AG08396 (cell line): ENCODE measurements at places on chromosomes 11 and 22.
A peak's percentile ranks its signal among the peaks of the same experiment; 100 is the strongest.

GRCh38 chr22:47691152-47691895 lies 928.9 kb downstream of the TBC1D22A start:
- DNase-seq = no peak

- DNase-seq = no peak
These were observed 141.3 kb downstream of the ST3GAL4 start for GRCh38 chr11:126496576-126497337.

DNA sequence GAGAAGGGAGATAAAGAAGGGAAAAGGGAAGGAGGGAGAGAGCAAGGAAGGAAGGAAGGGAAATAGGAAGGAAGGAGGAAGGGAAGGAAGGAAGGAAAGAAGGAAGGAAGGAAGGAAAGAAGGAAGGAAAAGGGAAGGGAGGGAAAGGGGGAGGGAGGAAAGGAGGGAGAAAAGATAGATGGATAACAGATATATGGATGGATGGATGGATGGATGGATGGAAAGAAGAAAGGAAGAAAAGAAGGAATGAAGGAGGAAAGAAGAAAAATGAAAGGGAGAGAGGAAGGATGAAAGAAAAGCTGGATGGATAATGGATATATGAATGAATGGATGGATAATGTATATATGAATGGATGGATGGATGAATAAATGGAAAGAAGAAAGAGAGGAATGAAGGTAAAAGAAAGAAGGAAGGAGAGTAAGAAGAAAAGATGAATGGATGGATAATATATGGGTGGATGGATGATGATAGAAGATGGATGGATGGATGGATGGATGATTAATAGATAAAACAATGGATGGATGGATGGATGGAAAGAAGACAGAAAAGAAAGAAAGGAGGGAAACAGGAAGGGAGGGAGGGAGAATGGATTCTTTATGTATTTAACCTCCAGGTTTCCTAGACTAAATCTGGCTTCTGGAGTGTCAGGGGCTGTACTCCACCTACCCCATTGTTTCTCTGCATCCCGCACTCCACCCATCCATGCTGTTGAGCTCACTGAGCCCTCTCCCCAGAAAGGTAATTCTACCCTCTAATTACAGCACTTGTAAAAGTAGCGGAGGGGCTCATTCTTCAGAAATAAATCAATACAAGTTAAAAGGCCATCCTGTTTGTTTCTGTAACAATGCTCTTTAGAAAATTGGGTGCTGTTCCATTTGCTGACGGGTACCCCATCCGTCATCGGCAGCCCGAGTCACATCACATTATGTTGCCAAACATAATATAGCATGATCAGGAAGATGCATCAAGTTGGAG lies 506.1 kb downstream of the MIAT start:
- DNase-seq = no peak

- DNase-seq = no peak
These were observed 68.9 kb downstream of the ELFN2 start for GRCh38 chr22:37358386-37358785.

DNA sequence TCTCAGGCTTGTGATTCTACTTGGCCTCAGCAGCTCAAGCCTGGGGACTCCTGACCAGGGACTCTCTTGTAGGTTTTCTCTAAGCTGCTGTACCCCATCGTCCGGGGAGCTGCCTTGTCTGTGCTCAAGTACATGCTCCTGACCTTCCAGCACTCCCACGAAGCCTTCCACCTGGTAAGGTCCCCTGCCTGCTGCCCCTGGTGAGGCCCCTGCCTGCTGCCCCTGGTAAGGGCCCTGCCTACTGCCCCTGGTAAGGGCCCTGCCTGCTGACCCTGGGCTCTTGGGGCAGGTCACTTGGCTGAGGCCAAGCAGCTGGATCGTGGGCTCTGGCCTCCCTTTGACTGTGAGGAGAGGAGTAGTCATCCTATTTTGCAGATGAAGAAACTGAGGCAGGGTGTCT lies 11.3 kb downstream of the USP35 start:
- DNase-seq = no peak

DNA sequence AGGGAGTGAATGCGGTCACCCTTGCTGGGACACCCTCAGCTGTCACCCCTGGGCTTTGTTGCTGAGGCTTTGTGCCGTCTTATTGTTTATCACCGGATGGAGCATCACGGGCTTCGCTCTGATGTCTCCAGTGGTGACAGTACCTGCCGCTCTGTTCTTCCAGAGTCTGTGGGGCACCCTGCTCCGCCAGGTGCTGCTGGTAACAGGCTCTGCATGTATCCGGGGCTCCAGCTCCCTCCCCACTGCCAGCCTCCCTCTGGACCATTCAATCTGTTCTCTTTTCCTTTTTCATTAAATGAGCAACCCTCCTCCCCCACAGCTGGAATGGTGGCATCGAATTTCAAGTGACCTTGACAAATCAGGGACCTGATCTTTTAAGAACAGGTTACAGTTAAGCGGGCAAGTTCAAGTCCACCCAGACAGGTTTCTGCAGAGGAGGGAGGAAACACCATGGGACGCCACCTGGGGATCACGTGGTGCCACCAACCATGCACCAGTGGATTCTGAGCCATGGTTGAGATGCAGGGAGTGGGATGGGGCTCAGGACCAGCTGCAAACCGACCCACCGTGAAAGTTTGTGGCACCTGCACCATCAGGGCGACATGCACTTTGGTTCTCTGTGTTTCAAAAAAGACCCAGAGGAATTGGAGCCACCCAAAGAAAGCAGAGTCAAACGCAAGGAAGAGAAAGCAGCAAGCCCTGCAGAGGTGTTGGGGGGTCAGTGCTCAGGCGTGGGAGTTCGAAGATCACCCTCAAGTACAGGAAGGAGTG lies 89.3 kb downstream of the BCR start:
- no peak for DNase-seq

DNA sequence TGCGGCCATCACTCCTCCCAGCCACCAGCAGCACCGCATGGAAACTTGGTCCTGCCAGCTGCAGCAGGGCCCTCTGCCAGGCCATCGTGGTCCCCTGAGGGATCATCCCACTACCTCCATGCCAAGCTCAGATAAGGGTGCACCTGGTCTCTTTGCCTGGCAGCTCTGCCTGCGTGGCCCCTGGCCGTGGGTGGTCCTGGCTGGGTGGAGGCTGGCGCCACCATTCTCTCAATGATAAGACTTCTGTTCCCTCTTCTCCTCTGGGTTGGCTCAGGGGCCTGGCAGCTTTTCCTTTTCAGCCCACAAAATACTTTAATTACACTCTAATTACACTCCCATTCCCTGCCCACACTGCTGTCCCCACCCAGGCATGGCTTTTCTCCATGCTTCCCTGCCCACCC lies 26.8 kb upstream of the TSKU start:
- DNase-seq = no peak

DNA sequence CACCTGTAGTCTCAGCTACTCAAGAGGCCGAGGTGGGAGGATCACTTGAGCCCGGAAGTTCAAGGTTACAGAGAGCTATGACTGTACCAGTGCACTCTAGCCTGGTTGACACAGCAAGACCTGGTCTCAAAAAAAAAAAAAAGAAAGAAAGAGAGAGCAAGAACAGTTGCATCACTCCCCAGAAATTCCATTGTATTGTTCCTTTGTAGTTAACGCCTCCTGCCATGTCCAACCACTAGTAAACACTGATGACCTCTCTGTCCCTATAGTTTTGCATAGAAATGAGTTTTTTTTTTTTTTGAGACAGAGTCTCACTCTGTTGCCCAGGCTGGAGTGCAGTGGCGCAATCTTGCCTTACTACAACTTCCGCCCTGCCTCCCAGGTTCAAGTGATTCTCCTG lies 10.8 kb downstream of the PATL1 start:
- DNase-seq = no peak

DNA sequence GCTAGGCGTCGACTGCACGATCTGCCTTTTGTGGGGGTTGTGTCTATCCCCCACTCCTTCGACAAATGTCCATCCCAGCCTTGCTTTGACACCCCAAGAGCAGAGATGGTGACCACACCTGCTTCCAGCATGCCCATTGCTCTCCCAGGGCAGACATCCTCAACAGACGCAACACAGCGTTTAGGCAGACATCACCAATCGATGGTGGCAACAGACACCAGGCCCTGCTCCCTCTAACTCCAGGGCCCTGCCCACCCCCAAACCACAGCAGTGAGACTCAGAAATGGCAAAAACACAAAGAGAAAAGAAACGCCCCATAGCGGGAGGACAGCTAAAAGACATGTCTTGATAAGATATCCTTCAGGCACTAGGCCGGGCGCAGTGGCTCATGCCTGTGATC lies 150.9 kb downstream of the CRYBB2 start:
- DNase-seq = no peak

- peak; percentile 61 for DNase-seq
These were observed at the start of gene TRPC6 for GRCh38 chr11:101583251-101584128. Gene TRPC6 (minus strand): TSS chr11:101584007. CDS start chr11:101583503, 504 bp downstream.

- no peak for DNase-seq
These were observed 14.3 kb upstream of the LINC01488 start for GRCh38 chr11:69467196-69467595.

- no peak for DNase-seq
These were observed 29.0 kb downstream of the ANKRD42 start for GRCh38 chr11:83222499-83222898.

GRCh38 chr11:64686466-64687170 lies 36.4 kb downstream of the NRXN2 start:
- no peak for DNase-seq

DNA sequence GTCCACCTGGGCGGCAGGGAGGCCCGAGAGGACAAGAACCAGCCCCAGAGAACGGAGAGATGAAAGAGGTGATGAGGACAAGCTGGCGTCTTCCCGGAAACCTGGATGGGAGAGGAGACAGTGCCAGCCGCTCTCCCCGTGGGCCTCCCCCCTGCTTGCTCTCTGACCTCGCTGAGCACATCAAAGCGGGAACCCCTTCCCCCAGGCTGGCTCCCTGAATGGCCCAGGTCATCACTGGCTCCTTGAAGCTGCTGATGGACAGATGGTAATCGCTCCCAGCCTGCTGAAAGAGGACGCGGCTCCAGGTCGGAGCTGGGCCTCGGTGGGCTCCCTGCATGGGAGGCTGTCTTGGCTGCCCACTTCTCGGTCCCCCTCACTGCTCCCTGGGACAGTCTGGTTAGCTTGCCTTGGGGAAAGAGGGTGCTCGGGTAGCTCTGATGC lies 18.4 kb downstream of the RPUSD4 start:
- no peak for DNase-seq

GRCh38 chr11:29751618-29752017 lies 265.2 kb downstream of the KCNA4 start:
- no peak for DNase-seq

DNA sequence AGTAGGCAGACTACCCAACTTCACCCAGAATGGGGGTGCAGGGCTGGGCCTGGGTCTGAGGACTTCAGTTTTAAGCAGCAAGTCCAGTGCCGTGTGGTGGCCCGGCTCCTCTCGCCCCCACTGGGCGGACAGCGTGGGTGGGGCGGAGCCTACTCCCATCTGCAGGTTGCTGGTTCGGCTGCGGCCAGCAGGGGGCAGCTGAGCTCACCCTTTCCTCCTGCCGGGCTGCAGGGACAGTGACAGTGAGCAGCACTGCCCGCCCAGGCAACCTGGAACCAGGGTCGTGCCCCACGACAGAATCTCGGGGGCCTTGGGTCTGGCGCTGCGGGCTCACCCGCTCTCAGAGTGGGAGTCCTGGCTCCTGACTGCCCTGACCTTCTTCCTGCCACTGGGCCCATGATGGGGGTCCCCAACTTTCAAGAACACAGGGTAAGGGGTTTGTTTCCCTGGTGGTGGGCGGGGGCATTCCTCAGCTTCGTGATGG lies 6.2 kb upstream of the NEAT1 start:
- peak; percentile 92 for DNase-seq

- DNase-seq = no peak
These were observed 7.3 kb upstream of the KCNJ1 start for GRCh38 chr11:128874427-128874826.

DNA sequence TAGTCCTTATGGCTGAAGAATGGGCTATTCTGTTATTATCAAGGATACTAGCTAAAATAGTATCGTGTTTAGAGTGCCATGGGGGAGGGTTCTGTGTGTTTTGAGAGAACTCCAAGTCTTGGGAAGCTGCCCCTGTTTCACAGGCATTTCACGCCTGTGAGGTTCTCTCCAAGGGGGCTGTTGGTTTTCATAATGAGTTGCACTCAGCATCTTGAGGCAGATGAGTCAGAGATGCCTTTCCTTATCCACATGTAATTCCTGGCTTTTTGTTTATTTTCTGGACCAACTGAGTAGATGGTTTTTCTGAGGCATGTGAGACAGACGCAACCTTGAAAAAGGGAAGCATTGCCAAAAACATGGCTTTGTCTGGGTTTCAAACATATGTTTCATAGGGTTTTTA lies 203.7 kb downstream of the ARHGAP42 start:
- DNase-seq = peak; percentile 70

GRCh38 chr11:57791321-57792059 lies 29.9 kb downstream of the CTNND1 start:
- no peak for DNase-seq

DNA sequence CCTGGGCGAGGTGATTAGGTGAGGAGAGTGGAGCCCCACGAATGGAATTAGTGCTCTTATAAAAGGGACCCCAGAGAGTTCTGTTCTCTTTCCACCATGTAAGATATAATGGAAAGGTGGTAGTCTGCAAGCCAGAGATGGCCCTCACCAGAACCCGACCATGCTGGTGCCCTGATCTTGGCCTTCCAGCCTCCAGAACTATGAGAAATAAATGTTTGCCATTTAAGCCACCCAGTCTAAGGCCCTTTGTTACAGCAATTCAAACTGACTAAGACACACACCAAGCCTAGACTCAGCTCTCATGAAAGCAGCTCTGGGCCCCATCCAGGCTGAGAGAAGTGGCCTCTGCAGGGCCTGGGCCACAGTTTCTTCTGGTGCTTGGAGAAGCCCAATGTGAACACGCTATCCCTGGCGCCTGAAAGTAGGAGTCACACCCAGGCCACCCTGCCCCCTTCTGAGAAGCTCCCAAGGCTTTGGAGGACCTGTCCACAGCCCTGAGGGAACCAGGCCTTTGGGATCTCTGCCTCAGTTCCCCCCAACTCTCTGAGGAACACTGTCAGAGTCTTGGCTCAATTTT lies 35.3 kb upstream of the LYVE1 start:
- DNase-seq = no peak

GRCh38 chr11:110187731-110188130 lies 94.5 kb downstream of the ZC3H12C start:
- DNase-seq = no peak

DNA sequence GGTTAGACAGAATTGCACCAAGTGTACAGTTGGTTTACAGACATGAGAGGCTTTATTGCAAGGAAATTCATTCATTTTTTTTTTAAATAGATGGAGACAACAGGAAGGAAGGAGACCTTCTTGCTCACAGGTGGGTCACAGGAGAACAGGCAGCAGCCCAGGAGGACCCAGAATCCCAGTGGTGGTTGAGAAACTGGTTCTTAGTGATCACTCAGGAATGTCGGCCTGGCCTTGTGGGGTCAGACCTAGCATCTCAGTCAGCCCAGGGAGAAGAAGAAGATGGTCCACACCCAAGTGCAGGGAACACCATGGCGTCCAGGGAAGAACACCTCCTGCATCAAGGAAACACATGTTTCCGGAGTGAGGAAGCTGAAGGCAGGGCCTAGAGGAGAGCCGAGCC lies 849 bp downstream of the KRTAP5-11 start:
- DNase-seq = no peak

- DNase-seq = no peak
These were observed 16.5 kb upstream of the WT1 start for GRCh38 chr11:32451808-32452207.
